Hepatic stellate cell (primary cell): ENCODE measurements at places on chromosomes 12 and 14.

GRCh38 chr14:69606258-69607184 lies 4.9 kb upstream of the SUSD6 start:
- DNase-seq = no peak

DNA sequence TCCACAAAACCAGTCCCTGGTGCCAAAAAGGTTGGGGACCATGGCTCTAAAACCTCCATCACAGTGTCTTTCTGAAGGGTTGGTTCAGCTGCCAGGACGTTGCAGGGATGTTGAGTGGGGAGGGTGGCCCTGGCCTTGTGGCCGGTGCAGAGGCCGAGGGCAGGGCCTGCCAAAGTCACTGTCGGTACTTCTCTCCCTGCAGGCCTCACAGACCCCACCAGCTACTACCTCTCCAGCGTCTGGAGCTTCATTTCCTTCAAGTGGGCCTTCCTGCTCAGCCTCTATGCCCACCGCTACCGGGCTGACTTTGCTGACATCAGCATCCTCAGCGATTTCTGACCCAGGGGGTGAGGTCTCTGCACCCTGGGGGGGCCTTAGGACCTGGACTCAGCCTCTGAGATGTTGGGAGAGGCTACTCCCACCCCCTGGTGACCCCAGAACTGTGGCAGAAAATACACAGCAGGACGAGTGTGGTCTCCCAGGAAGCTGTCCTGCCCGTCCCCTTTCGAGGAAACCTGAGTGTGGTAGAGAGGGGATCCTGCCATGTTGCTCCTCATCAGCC lies 7.0 kb downstream of the SLC48A1 start:
- DNase-seq = no peak

GRCh38 chr12:3496957-3497356 lies 6.0 kb downstream of the PRMT8 start:
- no peak for DNase-seq

- DNase-seq = peak; percentile 24
Observed at GRCh38 chr14:54108481-54109471, 152.2 kb upstream of the BMP4 start.

DNA sequence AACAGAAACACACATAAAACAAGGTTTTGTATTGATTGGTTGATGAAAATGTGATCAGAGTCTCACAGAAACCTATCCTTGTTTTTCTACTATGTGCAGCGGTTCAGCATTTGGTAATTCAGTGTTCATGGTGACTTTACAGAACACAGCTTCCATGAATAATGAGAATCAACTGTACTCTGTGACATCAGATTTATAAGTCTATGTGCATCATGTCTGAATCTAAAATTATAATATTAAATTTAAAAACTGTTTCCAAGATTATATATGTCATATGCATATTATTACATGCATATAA lies 104.3 kb downstream of the SLC16A7 start:
- DNase-seq = no peak

GRCh38 chr14:76097547-76097946 lies 54.2 kb upstream of the GPATCH2L start:
- no peak for DNase-seq

DNA sequence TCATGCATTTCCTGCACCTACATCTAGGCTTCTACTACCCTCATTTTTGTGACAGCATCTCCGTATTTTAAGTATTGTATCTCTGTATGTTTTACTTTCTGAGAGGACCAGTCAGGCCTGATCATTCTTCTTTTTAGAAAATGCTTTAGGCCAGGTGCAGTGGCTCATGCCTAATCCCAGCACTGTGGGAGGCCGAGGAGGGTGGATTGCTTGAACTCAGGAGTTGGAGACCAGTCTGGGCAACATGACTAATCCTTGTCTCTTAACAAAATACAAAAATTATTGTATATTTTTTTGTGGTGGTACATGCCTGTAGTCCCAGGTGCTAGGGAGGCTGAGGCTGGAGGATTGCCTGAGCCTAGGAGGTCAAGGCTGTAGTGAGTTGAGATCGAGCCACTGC lies 36.9 kb downstream of the PACS2 start:
- no peak for DNase-seq

GRCh38 chr12:110266980-110267620 lies 13.9 kb upstream of the ATP2A2 start:
- no peak for DNase-seq
